ENCODE measurements at places on chromosomes 12 and 14.

DNA sequence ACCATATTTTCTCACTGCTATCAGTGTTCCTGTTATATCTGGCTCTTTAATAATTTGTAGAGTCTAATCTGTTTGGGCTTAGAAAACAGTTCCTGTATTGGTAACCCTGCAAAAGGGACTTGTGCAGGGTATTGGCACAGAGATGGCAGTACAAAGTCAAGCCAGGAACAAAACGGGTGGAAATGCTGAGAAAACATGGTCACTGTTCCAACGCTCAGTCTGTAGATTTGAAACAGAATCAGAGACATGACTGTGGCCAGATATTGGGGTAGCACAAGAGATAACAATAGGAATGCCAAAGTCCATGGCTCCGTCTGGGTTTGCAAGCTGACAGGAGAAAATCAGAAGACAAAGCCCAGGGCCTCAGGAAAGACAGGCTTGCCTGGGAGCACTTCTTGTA lies 290.7 kb upstream of the PDE3A start:
- DNase-seq: no peak

- no peak for DNase-seq
These were observed 26.2 kb upstream of the CMKLR1 start for GRCh38 chr12:108365324-108365723.

GRCh38 chr14:85595981-85596380 lies 66.0 kb downstream of the FLRT2 start:
- DNase-seq: no peak

GRCh38 chr12:943051-943450 lies 6.4 kb downstream of the RAD52 start:
- DNase-seq: no peak

GRCh38 chr12:3365463-3366411 lies 125.3 kb upstream of the PRMT8 start:
- DNase-seq: no peak

- no peak for DNase-seq
These were observed 144.0 kb downstream of the ADAMTS20 start for GRCh38 chr12:43407816-43408645.

DNA sequence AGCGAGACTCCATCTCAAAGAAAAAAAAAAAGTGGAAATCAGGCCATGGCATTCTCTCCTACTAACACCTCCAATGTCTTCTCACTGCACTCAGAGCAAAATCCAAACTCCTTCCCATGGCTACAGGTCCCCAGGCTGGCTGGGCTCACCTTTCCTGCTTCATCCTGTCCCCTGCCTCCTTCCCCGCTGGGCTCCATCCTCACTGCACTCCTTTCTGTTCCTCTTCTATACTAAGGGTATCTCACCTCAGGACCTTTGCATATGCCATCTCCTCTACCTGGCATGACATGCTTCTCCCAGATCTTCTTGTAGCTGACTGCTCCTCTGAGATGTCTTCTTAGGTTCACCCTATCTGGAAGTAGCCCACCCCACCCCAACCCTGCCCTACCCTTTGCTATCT lies 111.1 kb downstream of the DPF3 start:
- no peak for DNase-seq

- no peak for DNase-seq
These were observed 18.1 kb downstream of the CAMKK2 start for GRCh38 chr12:121278169-121279070.

GRCh38 chr12:130014485-130014807 lies 110.6 kb upstream of the TMEM132D start:
- no peak for DNase-seq

- no peak for DNase-seq
These were observed 77.8 kb downstream of the PDE6H start for GRCh38 chr12:15050659-15051058.

DNA sequence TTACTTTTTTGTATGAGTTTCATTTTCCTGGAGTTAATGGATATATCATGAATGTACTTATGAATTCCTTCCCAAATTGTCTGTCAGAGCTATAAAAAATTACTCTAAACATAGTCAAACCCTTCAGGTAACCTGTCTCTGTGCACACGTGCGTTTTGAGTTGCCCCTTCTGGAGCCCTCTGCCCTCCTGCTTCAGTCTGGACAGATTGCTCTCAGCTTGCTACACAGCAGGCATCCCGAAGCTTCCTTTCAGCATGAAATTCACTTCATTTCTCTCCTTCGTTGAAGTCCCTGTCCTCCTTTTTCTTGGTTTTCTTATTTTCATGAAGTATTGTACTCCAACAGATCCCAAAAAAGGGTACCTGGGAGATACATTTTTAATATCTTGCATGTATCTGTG lies 47.3 kb downstream of the FNTB start:
- no peak for DNase-seq

GRCh38 chr12:59404109-59404650 lies 191.6 kb upstream of the SLC16A7 start:
- DNase-seq: no peak

DNA sequence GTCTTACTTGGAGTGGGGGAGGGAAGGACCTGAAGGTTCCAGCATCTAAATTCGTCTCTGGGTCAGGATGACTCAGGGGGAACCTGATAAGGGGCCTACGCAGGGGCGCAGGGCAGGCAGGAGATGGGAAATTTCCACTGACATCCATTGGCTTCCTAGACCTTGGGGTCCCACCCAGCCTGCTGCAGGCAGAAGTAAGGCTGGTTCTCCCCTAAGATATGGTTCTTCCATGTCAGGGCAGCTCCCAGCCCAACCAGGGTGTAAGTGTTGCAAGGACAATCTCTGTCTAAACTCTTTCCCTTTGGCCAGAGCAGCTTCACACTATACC lies 2.1 kb upstream of the NDRG2 start:
- no peak for DNase-seq

DNA sequence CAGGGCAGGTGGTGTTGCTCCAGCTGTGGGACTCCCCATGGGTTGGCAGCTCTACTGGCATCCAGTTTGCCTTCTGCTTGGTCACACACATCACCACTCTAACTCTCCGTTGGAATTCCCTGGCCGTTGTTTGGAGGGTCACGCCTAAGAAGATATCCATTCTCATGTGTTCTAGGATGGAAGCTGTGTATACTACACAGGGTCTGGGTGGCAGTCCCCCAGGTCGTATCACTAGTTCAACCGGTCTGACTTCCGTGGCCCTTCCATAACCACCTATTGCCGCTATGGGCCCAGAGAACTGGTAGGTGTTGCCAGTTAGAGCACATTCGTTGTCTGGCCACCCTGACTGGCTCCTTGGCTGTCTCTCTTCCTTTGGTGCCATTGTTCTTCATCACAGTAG lies 456.3 kb downstream of the TMEM121 start:
- DNase-seq: no peak

DNA sequence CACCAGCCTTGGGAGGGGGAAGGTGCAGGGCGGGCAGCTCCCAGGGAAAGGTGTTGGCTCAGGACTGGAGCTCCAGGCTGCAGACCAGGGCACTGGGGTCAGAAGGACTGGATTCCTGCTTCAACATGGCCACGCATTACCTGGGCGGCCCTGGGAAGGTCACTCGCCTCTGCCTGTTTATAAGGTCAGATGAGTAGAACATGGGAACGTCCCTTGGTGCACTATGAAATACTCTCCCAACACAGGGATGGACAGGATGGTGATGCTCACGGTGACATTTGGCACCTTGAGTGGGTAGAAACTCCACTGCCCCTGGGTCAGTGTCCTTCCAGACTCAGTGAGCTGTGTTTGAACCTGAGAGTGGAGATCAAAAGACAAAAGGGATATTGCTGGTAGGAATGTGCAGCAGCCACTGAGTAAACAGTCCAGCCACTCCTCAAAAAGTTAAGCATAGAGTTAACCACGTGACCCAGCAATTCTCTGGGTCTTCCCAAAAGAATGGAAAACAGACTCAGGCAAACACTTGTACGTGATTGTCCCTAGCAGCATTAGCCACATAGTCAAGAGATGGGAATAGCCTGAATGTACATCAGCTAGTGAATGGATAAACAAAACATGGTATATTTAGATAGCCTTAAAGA lies 9.1 kb upstream of the BDKRB2 start:
- DNase-seq: no peak

DNA sequence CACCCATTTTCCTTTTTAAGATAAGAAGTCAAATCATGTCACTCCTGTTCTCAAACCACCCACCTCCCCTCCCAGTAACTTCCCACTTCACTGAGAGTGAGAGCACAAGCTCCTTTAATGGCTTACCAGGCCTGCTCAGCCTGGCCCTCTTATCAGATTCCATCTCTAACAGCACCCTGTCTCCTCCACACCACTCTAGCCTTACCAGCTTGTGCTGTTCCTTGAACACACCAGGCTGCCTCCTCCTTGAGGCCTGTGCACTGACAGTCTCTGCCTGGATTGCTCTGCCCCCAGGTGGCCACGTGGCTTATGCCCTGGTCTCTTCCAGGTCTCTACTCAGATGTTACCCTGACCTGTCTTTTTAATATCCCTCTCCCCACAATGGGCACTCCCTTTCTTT lies 40.1 kb upstream of the EVL start:
- no peak for DNase-seq
